ENCODE measurements at places on chromosomes 4 and X. TPM values are rescaled to one million over a fixed set of nuclear protein-coding genes. Genes with fewer than 3 reads are reported as not detected.

Gene ANKRD50
- total RNA-seq: 5.9 TPM

Gene FOXR2
- not detected for total RNA-seq

Gene ATP8A1
- 0.05 TPM for total RNA-seq

Gene CCSER1
- not detected for total RNA-seq

Gene PARM1
- 0.40 TPM for total RNA-seq

Data from A549 treated with GW870086 at 1 μM for 4 hours (cell line).